ENCODE measurements at places on chromosomes 2 and 18.

GRCh38 chr2:222076973-222077690 is 221.7 kb downstream of the PAX3 start:
- no peak for DNase-seq

GRCh38 chr18:6107794-6108193 is 212.5 kb upstream of the TMEM200C start:
- DNase-seq = no peak

DNA sequence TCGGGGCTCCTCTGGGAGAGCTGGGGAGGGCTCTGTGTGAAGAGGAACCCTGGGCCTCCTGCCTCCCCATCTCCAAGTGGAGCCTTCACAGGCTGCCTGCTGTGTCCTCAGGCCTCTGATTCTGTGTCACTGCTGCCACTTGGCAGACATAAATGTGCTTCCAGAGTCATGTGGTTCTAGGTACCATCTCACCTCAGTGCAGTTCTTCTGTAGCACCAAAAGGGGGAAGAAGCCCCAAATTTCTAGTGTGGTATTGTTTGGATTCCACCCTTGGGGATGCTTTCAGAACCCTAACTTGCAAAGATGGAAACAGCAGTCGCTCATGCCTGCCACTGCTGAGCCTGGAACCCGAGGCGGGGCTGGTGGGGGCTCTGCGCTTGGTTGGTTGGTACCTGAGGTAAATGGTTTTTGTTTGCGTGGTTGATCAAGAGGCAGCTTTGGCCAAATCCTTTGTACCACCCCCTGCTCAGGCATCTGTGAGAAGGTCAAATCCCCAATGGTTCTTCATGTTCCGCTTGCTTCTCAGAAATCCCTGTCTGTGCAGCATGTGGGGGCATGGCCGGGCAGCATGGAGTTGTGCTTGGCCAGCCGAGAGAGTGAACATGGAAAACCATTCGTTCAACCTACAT is 27.5 kb downstream of the COA5 start:
- no peak for DNase-seq

GRCh38 chr2:176138923-176139660 is 9.6 kb downstream of the HOXD8 start:
- no peak for DNase-seq

DNA sequence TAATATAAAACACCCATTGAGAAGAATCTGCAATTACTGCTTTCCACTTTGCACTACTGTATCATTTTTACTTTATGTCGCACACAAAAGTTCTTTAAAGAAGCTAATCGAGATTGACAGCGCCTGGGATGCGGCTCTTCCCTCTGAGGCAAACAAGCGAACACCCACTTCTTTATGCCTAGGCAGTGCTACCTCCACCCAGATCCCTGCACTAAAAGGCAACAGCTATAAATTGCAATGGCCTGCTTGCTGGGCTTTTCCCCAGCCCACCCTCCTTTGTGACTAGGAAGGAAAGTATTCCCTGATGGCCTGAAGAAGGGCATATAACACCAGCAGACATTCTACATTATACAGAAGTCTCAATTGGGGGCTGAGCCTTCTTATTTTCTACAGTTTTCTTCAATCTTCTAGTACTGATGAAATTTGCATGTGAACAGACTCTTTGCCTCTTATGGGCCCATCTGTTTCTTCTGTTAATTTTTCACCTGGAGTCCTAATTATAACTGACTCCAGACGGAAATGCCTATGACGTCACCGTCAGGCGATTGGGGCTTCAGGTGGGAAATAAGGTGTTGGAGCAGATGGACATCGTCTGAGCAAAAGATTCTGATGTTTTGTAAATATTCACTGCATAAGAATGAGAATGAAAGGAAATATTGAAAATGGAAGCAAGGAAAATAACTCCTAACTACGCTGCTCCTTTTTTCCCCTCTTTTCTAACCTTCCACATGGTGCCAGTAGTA is 138.9 kb upstream of the DCC start:
- DNase-seq = no peak

GRCh38 chr18:25818505-25818904 is 271.9 kb downstream of the SS18 start:
- DNase-seq = no peak

All from activated T-cell treated with anti-CD3 and anti-CD28 coated beads for 48 hours (primary cell).